B cell (primary cell): ENCODE measurements at places on chromosomes 3 and 15. TPM values are rescaled to one million over a fixed set of nuclear protein-coding genes. Genes with fewer than 3 reads are reported as not detected.

DNA sequence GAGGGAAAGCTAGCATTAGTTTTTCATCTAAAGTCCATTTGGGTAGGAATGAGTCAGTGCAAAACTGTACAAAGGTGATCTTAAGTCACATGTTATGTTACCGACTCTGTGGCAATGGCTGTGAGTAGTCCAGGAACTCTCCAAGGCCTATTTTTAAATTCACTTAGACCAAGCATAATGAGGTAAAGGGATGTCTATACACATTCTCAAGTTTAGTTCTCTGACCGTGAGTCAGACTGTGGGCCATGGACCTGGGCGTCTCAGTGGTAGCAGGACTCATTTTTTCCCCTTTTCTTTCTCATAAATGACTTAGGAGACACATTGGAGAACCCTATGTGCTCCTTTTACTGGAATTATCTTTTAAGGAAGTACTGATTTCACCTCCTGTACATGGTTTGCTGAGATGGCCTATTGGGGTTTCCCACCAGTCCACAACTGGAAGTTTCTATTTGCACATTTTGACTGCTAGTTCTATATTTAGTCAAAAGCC, 488.7 kb upstream of the TPRG1 start:
- H3K4me3 ChIP-seq = no peak overlapping the region
- H3K4me1 ChIP-seq = peaks cover 14% of the 10 kb centered on the region
- H3K27ac ChIP-seq = no peak overlapping the region

- DNase-seq = no peak
- H3K27ac ChIP-seq = no peak overlapping the region
- no peak overlapping the region for H3K4me3 ChIP-seq
- H3K27me3 ChIP-seq = no peaks in the 10 kb centered on the region
Observed at GRCh38 chr3:55879901-55880331, 392.8 kb upstream of the WNT5A start.

The RAB8B gene
- 58.1 and 61.3 TPM in 2 replicates for total RNA-seq

The GNL3 gene
- 67.3 and 68.5 TPM in 2 replicates for total RNA-seq

DNA sequence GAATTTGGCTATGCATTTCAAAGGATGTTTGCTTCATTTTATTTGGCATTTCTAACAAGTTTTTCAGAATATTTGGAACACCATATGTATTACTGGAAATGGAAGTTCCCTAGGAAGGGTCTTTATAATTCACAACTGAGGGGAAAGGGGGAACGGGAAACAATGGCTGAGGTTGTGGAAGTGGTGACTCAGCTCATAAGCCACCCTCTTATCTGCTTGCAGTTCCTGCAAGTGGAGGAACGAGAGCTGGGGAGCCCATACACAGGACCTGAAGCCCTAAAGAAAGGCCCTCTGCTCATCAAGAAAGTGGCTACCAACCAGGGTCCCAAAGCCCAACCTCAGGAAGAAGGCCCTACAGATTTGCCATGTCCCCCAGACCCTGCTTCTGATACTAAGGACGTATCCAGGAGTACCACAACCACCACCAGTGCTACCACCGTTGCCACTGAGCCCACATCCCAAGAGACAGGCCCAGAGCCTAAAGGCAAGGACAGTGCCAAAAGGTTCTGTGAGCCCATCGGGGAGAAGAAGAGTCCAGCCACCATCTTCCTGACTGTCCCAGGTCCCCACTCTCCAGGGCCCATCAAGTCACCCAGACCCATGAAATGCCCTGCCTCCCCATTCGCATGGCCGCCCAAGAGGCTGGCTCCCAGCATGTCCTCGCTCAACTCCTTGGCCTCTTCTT, 37.9 kb downstream of the ESYT3 start:
- H3K4me1 ChIP-seq = no peaks in the 10 kb centered on the region
- H3K27ac ChIP-seq = no peak overlapping the region
- H3K36me3 ChIP-seq = no peaks in the 10 kb centered on the region
- DNase-seq = no peak
- H3K27me3 ChIP-seq = no peaks in the 10 kb centered on the region

- H3K4me3 ChIP-seq = no peak overlapping the region
- no peaks in the 10 kb centered on the region for H3K27me3 ChIP-seq
- H3K36me3 ChIP-seq = no peaks in the 10 kb centered on the region
- no peak for DNase-seq
Observed at GRCh38 chr3:178480274-178480673, 56.0 kb upstream of the KCNMB2 start.

DNA sequence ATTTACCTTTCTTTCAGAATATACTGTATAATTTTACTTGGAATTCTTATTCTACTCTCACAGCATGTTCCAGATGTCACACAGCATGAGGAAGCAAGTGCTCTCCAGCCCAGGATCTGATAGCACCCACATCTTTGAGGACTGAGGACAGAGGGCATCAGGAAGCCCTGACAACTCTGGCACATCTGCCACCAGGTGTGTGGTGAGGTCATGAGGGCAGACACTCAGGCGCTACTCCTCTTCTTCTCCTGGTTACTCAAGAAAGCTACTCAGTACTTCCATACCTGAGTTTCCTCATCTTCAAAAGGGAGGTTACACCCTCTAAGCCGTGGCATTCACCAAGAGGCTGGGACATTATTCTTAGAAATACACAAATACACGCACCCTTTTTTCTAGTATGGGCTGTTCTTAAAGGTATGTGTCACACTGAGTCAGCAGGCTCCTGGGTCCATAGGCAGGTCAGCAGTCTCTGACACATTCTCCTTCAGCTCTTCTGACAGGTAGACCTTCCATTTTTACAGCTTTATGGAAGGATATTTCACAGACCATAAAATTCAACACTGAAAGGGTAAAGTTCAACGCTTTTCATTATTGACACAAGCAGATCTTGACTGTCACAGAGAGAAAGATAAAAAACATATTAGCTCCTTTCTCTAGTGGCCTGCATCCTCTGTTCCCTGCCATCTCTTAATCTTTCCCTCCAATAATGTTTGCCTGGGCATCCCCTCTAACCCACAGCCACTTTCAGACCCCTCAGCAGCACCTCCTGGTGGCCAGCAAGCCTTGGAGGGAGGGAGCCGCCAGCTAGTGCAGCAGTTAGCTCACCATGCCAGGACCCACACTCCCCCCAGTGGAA, 103.2 kb upstream of the TJP1 start:
- H3K4me1 ChIP-seq = no peaks in the 10 kb centered on the region
- H3K27me3 ChIP-seq = no peaks in the 10 kb centered on the region
- DNase-seq = no peak
- no peaks in the 10 kb centered on the region for H3K36me3 ChIP-seq
- no peak overlapping the region for H3K4me3 ChIP-seq

The CCR3 gene
- total RNA-seq = not detected in 2 replicates

The IGSF10 gene
- not detected in 2 replicates for total RNA-seq

GRCh38 chr15:94523873-94524272, 292.5 kb downstream of the MCTP2 start:
- H3K36me3 ChIP-seq = no peaks in the 10 kb centered on the region
- no peak overlapping the region for H3K27ac ChIP-seq
- no peak overlapping the region for H3K4me3 ChIP-seq
- no peak for DNase-seq
- H3K27me3 ChIP-seq = no peaks in the 10 kb centered on the region
- no peaks in the 10 kb centered on the region for H3K4me1 ChIP-seq

- H3K27me3 ChIP-seq = no peaks in the 10 kb centered on the region
- no peak for DNase-seq
- H3K4me3 ChIP-seq = no peak overlapping the region
- H3K4me1 ChIP-seq = peaks cover 7% of the 10 kb centered on the region
- H3K36me3 ChIP-seq = no peaks in the 10 kb centered on the region
Observed at GRCh38 chr3:104536715-104537114, 830.0 kb upstream of the ALCAM start.

DNA sequence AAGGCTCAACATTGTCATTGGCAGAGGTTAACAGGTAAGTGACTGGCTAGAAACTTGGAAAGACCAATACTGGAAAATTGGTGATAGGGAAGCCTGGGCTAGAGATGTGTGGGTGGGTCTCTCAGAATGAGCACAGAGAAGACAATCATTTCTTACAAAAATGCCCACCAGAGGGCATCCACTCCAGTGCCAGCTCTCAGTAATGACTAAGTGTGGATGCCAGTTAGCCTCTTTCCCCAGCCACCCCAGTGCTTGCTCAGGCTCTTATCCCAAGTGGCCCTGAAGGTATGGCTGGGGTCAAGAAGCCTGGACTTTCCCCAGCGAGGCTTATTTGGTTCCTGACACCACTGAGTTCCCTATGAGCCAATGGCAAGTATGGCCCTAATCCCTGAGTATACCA, 115.9 kb upstream of the ST8SIA2 start:
- H3K4me3 ChIP-seq = no peak overlapping the region
- no peak overlapping the region for H3K27ac ChIP-seq
- H3K36me3 ChIP-seq = no peaks in the 10 kb centered on the region
- H3K4me1 ChIP-seq = no peaks in the 10 kb centered on the region
- no peak for DNase-seq
- H3K27me3 ChIP-seq = no peaks in the 10 kb centered on the region

The RLBP1 gene
- total RNA-seq = not detected in 2 replicates

The MOBP gene
- total RNA-seq = not detected in 2 replicates

GRCh38 chr3:169945313-169945712, 21.3 kb upstream of the SEC62 start:
- DNase-seq = peak; percentile 93
- H3K27ac ChIP-seq = peak overlapping the region; percentile 81
- H3K4me1 ChIP-seq = peaks cover 82% of the 10 kb centered on the region
- H3K27me3 ChIP-seq = no peaks in the 10 kb centered on the region
- H3K4me3 ChIP-seq = no peak overlapping the region

DNA sequence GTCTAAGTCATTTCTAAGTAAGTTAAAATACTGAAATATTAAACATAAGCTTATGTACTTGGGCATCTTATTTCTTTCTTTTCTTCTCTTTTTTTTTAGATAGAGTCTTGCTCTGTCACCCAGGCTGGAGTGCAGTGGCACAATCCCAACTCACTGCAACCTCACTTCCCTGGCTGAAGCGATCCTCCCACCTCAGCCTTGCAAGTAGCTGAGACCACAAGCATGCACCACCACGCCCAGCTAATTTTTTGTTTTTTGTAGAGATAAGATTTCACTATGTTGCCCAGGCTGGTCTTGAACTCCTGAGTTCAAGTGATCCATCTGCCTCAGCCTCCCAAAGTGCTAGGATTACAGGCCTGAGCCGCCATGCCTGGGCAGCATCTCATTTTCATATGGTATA, 16.0 kb upstream of the ZNF710 start:
- no peak for DNase-seq
- H3K27me3 ChIP-seq = no peaks in the 10 kb centered on the region
- no peak overlapping the region for H3K4me3 ChIP-seq
- H3K36me3 ChIP-seq = no peaks in the 10 kb centered on the region
- H3K27ac ChIP-seq = no peak overlapping the region
- H3K4me1 ChIP-seq = no peaks in the 10 kb centered on the region

DNA sequence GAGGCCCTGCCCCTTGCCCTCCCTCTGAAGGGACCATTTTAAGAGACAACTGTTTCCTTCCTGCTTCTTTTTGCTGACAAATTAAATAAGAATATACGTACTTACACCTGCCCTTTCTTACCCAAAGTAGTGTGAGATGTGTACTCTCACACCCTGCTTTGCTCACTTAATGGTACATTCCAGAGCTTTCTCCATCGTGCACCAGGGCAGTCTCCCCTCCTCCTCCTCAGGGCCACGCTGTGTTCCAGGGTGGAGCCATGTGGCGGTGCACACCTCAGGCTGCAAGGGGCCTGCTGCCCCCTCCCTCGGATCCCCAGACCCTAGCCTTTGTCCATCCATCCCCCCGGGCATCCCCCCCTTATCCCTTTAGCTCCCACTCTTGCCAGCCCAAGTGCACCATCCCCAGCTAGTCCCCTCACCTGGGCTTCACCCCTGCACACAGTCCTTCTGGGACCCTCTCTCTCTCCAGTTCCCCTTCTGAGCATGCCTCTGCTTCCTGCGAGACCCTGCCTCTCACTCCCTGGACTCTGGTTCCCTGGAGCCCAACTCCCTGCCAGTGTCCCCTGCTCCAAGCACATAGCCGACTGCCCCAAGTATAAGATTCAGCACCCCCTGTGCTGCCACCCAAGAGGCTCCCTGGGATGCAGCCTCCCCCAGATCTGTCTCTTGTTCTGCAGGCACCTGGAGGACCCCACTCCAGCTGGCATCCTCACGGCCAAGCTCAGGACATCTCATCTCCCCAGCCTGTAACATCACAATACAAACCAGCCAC, 89.5 kb upstream of the IQSEC1 start:
- H3K27ac ChIP-seq = no peak overlapping the region
- DNase-seq = no peak
- H3K4me1 ChIP-seq = no peaks in the 10 kb centered on the region
- peaks cover 5% of the 10 kb centered on the region for H3K27me3 ChIP-seq
- H3K36me3 ChIP-seq = no peaks in the 10 kb centered on the region

GRCh38 chr3:112856537-112856936, 9.9 kb upstream of the CD200R1L start:
- no peaks in the 10 kb centered on the region for H3K27me3 ChIP-seq
- H3K4me3 ChIP-seq = no peak overlapping the region
- peaks cover 25% of the 10 kb centered on the region for H3K4me1 ChIP-seq
- DNase-seq = peak; percentile 71

The CLDN16 gene
- total RNA-seq = not detected in 2 replicates

The SIDT1 gene
- 75.4 and 84.4 TPM in 2 replicates for total RNA-seq

GRCh38 chr3:48594417-48595049, 596 bp downstream of the COL7A1 start:
- peaks cover 9% of the 10 kb centered on the region for H3K4me1 ChIP-seq
- H3K27ac ChIP-seq = no peak overlapping the region
- H3K36me3 ChIP-seq = peaks cover 19% of the 10 kb centered on the region

- peaks cover 9% of the 10 kb centered on the region for H3K36me3 ChIP-seq
- no peak for DNase-seq
- H3K4me3 ChIP-seq = no peak overlapping the region
- H3K27ac ChIP-seq = no peak overlapping the region
Observed at GRCh38 chr3:123920383-123920782, 36.3 kb upstream of the MYLK start.

The CSTA gene
- total RNA-seq = not detected in 2 replicates

The FBXW12 gene
- total RNA-seq = not detected in 2 replicates

- H3K4me1 ChIP-seq = no peaks in the 10 kb centered on the region
- no peaks in the 10 kb centered on the region for H3K27me3 ChIP-seq
- DNase-seq = no peak
- no peak overlapping the region for H3K4me3 ChIP-seq
- no peaks in the 10 kb centered on the region for H3K36me3 ChIP-seq
Observed at GRCh38 chr3:64088408-64089205, 65.3 kb upstream of the PSMD6 start.

GRCh38 chr3:45218578-45219390, 7.3 kb downstream of the TMEM158 start:
- no peak overlapping the region for H3K4me3 ChIP-seq
- peaks cover 40% of the 10 kb centered on the region for H3K27me3 ChIP-seq
- no peaks in the 10 kb centered on the region for H3K36me3 ChIP-seq
- no peak for DNase-seq
